Left lung (tissue), 14 donors: ENCODE measurements at places on chromosomes 7 and 10. TPM values are rescaled to one million over a fixed set of nuclear protein-coding genes. Genes with fewer than 3 reads are reported as not detected.

Gene CFAP70
- total RNA-seq: 0.87 TPM

Gene NEURL1
- 0.76 TPM for total RNA-seq

GRCh38 chr7:128378637-128379036 lies 17.1 kb upstream of the PRRT4 start:
- no peaks in the 10 kb centered on the region for H3K27me3 ChIP-seq
- no peak overlapping the region for H3K4me3 ChIP-seq
- no peak for DNase-seq
- H3K4me1 ChIP-seq: peaks cover 8% of the 10 kb centered on the region
- H3K36me3 ChIP-seq: no peaks in the 10 kb centered on the region

- DNase-seq: no peak
- no peak overlapping the region for H3K4me3 ChIP-seq
- no peak overlapping the region for H3K27ac ChIP-seq
Measured at GRCh38 chr10:1809139-1809741, 71.9 kb upstream of the ADARB2 start.

DNA sequence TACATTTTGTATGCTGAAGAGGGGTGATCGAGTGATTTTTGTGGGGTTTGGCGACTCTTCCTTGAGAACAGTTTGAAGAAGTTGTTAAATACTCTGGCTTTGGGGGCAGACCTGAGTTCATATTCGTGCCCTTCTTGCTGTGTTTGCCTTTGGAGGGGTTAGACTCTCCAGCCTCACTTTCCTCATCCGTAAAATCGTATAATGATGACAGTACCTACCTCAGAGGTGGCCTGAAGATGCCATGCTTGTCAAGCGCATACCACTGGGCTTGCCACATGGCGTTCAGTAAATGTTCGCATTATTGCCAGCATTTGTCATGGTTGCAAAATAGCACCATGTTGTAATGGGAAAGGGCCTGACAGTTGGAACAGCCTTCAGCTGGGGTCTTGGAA lies 1.3 kb downstream of the STK17A start:
- H3K4me1 ChIP-seq: peaks cover 4% of the 10 kb centered on the region
- no peak for DNase-seq
- H3K36me3 ChIP-seq: no peaks in the 10 kb centered on the region
- peak overlapping the region; percentile 90 for H3K4me3 ChIP-seq
- peaks cover 7% of the 10 kb centered on the region for H3K27me3 ChIP-seq

GRCh38 chr10:10946801-10947200 lies 70.9 kb upstream of the CELF2 start:
- no peak overlapping the region for H3K4me3 ChIP-seq
- no peaks in the 10 kb centered on the region for H3K27me3 ChIP-seq
- H3K36me3 ChIP-seq: no peaks in the 10 kb centered on the region
- H3K27ac ChIP-seq: no peak overlapping the region
- DNase-seq: no peak

GRCh38 chr10:76778914-76779795 lies 858.5 kb downstream of the KCNMA1 start:
- H3K27ac ChIP-seq: no peak overlapping the region
- no peak for DNase-seq
- H3K36me3 ChIP-seq: no peaks in the 10 kb centered on the region
- H3K4me3 ChIP-seq: no peak overlapping the region

GRCh38 chr7:116897661-116898060 lies 35.3 kb downstream of the CAPZA2 start:
- peaks cover 55% of the 10 kb centered on the region for H3K36me3 ChIP-seq
- H3K27ac ChIP-seq: no peak overlapping the region
- H3K27me3 ChIP-seq: no peaks in the 10 kb centered on the region
- DNase-seq: no peak
- no peak overlapping the region for H3K4me3 ChIP-seq

DNA sequence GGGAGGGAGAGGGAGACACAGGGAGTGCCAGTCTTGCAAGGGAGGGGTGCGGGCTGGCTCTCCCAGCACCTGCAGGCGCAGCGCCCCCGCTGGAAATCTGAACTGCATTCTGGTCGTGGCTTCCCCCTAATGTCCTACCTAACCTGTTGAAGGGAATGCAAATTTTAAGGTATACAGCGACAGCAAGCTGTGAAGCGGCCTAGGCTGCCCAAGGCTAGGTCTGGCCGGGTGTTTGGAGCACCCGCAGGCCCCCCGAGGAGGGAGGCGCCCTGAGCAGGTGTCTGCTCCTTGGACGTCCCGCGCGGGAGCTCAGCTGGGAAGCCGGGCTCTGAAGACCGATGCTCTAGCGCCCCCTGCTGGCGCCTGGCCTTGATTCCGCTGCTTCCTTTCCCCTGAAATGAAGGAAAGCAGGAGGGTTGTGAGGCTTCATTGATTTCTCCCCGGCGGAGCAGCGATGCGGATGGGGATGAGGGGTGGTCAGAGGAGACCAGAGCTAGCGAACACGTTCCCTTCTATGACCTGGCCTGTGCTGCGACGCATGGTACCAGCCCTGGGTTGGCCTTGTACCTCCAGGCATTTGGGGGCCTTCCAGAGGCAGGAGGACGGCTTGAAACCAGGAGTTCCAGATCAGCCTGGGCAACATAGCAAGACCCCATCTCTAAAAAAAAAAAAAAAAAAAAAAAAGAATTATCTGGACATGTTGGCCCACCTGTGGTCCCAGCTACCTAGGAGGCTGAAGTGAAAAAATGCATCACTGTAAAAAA lies 601.3 kb downstream of the GALNT17 start:
- DNase-seq: peak; percentile 88
- H3K27ac ChIP-seq: no peak overlapping the region
- H3K27me3 ChIP-seq: no peaks in the 10 kb centered on the region
- no peaks in the 10 kb centered on the region for H3K36me3 ChIP-seq
- no peaks in the 10 kb centered on the region for H3K4me1 ChIP-seq

DNA sequence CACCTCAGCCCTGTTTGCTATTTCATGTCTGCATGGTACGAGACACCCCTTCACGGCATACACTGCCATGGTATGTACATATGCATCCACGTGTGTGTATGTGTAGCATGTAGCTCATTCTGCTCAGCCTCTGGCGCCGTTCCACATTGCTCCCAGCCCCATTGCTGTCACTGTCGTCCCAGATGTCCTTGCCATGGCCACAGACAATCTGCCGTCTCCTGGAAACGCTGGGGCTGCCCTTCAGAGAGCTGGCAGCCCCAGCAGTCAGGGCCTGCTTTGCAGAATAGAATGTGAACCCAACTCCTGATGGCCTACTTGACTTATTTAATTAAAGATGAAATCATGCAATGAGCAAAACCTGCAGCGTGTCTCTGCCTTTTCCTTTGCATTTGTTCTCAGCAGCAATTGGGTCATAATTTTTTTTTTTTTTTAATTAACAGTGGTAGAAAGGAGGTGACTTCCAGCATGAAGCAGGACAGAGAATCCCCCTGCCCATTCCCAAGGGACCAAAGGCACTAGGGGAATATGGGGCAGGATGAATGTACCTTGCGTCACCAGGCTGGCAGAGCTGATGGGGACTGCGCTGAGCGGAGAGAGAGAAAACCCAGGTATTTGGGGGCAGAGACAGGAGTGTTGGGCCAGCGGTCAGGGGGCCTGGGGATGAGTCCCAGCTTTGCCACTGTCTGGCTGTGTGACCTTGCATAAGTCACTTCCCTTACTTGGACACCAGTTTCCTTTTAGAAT lies 49.2 kb downstream of the CHST3 start:
- peaks cover 14% of the 10 kb centered on the region for H3K4me1 ChIP-seq
- H3K27me3 ChIP-seq: no peaks in the 10 kb centered on the region
- peaks cover 3% of the 10 kb centered on the region for H3K36me3 ChIP-seq
- DNase-seq: peak; percentile 58

DNA sequence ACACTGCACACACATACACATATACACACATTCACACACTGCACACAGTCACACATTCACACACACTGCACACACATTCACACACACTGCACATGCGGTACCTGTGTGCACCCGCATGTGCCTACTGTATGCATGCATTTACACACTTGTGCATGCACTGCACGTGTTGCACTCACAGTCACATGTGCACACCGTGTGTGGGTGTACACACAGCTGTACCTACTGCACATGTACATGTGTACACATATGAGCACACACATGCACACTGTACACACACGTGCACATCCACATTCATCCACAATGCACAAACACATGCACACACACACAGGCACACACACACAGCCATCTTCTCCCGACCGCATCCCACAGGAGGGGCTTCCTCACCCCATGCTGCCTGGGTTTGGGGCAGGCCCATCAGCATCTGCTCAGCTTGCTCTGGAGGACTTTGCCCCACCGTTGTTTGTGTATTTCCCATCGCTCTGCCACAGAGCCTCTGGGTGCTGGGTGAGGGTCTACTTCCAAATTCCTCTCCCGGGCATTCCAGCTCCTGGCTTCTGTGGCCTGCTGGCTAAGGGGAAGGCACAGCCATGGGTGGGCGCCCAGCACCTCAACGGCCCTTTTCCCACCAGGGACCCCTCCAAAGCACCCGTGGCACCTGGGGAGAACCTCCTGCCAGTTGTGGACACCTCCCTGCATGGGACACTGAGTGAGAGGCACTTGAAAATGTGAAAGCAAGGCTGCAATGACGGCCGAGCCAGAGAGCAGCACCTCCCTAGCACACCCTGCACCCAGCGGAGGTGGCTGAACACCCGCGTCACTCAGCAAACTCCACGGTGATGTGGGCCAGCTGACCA lies 324.3 kb downstream of the PTPRN2 start:
- no peaks in the 10 kb centered on the region for H3K4me1 ChIP-seq
- DNase-seq: no peak
- H3K36me3 ChIP-seq: no peaks in the 10 kb centered on the region
